ENCODE measurements at places on chromosomes 5 and 9.

DNA sequence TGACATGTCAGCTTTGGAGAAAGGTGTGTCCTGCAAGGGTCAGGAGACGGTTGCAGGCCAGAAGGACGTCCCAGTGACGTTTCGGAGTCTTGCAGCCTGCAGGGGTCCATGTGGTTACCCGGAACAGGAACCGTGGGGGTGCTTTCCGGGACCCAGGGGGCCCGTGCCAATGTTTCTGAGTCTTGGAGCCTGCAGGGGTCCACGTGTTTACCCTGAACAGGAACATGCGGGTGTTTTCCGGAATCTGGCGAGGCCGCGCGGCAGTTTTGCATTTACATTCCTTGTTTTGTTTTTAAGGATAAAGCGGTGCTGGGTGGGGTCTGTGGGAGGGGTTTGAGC, 30.6 kb downstream of the NKD2 start:
- no peak for DNase-seq

- DNase-seq, result no peak
These were observed 56.9 kb upstream of the ASS1 start for GRCh38 chr9:130387905-130388304.

DNA sequence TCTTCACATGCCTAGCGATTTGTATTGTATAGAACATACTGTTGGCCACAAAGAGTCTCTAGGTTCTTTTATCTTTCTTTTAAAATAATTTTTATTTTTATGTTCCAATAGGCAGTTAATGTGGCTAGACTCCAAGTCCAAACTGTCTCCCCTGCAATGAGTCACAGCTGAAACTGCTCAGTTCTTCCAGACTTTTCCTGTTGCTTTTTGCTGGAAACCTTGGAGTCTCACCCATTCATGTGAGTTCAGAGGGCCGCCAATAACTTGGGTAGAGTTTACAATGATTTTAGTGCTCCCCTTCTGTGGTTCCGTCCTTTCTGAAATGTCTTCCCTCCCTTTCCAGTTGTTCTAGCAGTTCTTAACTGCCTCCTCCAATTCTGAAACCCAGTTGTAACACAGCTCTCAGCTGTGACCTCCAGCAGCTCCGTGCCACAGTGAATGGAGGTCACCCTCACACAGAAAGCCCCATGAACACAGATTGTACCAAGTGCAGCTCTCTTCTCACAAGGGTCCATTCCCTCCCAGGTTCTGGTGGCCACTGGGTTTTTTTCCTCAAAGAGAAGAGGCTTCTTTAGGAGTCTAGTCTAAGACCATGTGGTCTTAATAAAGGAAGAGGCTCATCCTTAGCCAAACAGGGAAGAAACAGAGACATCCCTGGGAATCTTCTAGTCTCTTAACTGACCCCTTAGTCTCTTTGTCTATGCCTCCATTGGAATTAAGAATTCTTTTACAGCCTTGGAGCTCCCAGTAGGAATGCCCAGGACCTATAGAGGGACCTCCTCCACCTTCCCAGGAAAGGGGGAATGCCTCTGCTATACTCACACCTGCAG, 198.5 kb downstream of the SPOCK1 start:
- DNase-seq, result no peak

- DNase-seq, result no peak
These were observed 35.1 kb upstream of the PCA3 start for GRCh38 chr9:76729116-76729515.

Data from posterior cingulate gyrus (tissue), 11 donors.